Glutamatergic neuron (in vitro differentiated cells): ENCODE measurements at places on chromosomes 3 and 15. TPM values are rescaled to one million over a fixed set of nuclear protein-coding genes. Genes with fewer than 3 reads are reported as not detected.

GRCh38 chr3:87307805-87308204, 31.4 kb upstream of the POU1F1 start:
- no peak overlapping the region for H3K4me3 ChIP-seq
- no peaks in the 10 kb centered on the region for H3K4me1 ChIP-seq
- DNase-seq = no peak
- no peaks in the 10 kb centered on the region for H3K36me3 ChIP-seq
- no peaks in the 10 kb centered on the region for H3K27me3 ChIP-seq

DNA sequence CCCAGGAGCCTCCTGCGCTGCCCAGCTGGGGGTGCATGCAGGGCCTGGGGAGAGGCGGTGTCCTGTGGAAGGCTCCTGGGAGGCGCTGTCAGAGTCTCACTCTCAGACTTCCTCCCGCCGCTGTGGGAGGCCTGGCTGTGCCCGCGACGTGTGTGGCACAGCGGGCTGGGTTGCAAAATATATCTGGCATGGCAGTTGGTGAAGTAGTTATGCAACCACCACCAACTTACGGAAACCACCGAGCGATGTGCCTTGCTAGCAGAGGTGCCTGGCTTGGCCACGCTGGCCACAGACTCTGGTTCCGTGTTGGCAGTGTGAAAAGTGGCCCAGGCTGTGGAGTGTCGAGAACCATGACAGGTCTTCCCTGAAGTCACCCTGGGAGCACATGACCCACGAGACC, 30.6 kb upstream of the GATA2 start:
- DNase-seq = no peak
- H3K4me1 ChIP-seq = no peaks in the 10 kb centered on the region

DNA sequence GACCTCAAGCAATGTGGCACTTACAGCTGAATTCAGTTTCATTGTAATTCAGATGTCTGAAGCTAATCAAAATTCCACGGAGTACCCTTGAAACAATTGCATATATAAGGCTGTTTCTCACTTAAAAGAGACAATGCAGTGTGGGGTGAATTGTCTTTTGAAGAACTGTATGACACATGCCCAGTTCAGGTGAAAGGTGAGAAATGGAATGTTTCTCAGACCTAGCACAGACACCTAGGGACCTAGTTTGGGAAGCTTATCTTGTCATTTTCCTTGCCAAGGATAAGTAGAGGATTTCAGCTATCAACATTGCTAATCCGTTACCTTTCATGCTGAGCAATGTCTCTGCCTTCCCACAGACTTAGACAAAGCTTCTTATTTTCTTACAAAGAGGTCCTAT, 36.3 kb downstream of the MBNL1 start:
- no peak for DNase-seq
- H3K27me3 ChIP-seq = no peaks in the 10 kb centered on the region
- no peak overlapping the region for H3K4me3 ChIP-seq
- no peak overlapping the region for H3K27ac ChIP-seq
- no peaks in the 10 kb centered on the region for H3K36me3 ChIP-seq

DNA sequence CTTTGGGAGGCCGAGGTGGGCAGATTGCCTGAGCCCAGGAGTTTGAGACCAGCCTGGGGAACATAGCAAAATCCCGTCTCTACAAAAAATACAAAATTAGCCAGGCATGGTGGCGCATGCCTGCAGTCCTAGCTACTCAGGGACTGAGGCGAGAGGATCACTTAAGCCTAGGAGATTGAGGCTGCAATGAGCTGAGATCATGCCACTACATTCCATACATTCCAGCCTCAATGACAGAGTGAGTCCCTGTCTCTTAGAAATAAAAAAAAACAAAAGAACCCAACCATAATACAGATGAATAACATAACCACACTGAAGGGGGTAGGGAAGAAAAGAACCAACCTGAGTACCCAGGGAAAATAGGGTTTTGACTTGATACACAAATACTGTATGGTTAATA, 19.7 kb upstream of the CGNL1 start:
- H3K27ac ChIP-seq = no peak overlapping the region
- no peak for DNase-seq
- H3K27me3 ChIP-seq = no peaks in the 10 kb centered on the region
- H3K4me1 ChIP-seq = no peaks in the 10 kb centered on the region
- H3K4me3 ChIP-seq = no peak overlapping the region

DNA sequence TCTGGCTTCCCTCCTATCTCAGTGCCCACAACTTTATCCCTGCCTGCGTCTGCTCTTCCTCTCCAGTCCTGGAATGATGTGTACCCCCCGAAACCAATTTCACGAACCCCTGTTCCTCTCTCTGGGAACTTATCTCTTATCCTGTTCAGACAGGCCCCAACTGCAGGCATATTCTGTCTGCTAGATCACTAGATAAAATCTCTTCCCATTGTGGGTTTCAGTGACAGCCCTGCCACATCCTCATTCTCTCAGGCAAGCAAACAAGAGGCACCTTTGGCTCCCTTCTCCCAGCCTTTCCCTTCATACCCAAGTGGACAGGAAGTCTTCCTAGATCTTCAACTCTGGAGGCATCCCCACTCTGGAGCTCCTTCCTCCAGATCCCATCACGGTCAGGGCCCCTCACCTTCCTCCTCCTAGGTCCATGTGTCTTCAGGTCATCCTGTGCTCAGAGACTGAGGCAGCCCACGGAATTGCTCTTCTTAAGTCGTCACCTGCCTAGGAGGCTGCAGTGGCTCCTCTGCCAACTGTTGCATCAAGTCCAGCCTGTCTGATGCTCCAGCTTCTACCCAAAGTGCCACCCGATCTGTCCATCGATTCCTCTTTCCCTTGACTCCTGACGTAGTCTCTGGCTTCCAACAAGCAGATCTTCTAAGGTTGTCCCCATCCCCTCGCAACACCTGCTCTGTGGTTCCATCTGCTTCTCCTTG, 190.8 kb downstream of the SLCO3A1 start:
- peaks cover 2% of the 10 kb centered on the region for H3K4me1 ChIP-seq
- no peak overlapping the region for H3K4me3 ChIP-seq
- DNase-seq = no peak
- H3K27ac ChIP-seq = no peak overlapping the region

DNA sequence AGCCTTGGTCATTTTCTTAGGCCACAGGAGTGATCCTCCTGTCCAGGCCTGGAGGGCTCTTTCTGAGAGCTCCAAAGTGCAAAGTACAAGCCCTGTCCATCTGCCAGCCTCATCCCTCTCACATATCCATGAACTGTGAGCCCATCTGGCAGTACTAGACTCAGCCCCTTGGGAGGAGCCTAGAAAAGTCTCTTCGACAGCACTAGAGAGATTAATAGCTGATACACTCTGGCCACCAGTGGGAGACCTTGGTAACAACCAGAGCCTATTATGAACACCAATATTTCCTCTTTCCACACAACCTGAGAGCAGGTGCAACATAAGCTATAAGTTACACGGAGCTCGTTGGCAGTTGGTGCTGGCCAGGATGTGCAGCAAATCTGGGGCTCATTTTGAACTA, 59.5 kb upstream of the DCLK3 start:
- DNase-seq = peak; percentile 64
- H3K4me3 ChIP-seq = peak overlapping the region; percentile 30
- H3K27ac ChIP-seq = peak overlapping the region; percentile 82
- peaks cover 7% of the 10 kb centered on the region for H3K36me3 ChIP-seq
- H3K4me1 ChIP-seq = peaks cover 50% of the 10 kb centered on the region
- peaks cover 5% of the 10 kb centered on the region for H3K27me3 ChIP-seq

- no peak for DNase-seq
- peak overlapping the region; percentile 30 for H3K4me3 ChIP-seq
- H3K27ac ChIP-seq = peak overlapping the region; percentile 75
- H3K4me1 ChIP-seq = peaks cover 19% of the 10 kb centered on the region
Measured at GRCh38 chr15:91150502-91151160, 50.6 kb downstream of the SV2B start.

- no peaks in the 10 kb centered on the region for H3K36me3 ChIP-seq
- H3K4me3 ChIP-seq = no peak overlapping the region
- DNase-seq = no peak
- peaks cover 25% of the 10 kb centered on the region for H3K4me1 ChIP-seq
- no peaks in the 10 kb centered on the region for H3K27me3 ChIP-seq
Measured at GRCh38 chr3:107206945-107207344, 170.3 kb upstream of the CCDC54 start.

- no peak overlapping the region for H3K4me3 ChIP-seq
- H3K27ac ChIP-seq = no peak overlapping the region
- H3K27me3 ChIP-seq = no peaks in the 10 kb centered on the region
- no peak for DNase-seq
Measured at GRCh38 chr15:68499620-68500312, 67.8 kb upstream of the ITGA11 start.

DNA sequence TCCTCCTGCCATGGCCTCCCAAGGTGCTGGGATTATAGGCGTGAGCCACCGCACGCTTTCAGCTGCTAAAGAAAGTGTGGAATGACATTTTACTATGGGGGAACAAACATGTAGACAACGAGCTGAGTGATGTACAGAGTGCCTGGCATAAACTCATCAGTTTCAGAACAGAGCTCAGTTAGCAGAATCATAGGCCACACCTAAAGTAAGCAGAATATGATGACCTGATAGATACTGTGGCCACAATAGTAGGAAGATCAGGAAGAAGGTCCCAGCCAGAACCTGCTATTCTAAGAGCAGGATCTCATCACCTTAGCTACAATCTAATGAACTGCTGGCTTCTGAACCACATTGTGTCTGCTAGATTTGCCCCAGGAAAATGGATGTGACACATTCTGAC, 158.3 kb downstream of the TPRG1 start:
- H3K36me3 ChIP-seq = no peaks in the 10 kb centered on the region
- no peak for DNase-seq
- H3K4me1 ChIP-seq = no peaks in the 10 kb centered on the region
- no peak overlapping the region for H3K4me3 ChIP-seq
- H3K27ac ChIP-seq = no peak overlapping the region
- peaks cover 1% of the 10 kb centered on the region for H3K27me3 ChIP-seq

DNA sequence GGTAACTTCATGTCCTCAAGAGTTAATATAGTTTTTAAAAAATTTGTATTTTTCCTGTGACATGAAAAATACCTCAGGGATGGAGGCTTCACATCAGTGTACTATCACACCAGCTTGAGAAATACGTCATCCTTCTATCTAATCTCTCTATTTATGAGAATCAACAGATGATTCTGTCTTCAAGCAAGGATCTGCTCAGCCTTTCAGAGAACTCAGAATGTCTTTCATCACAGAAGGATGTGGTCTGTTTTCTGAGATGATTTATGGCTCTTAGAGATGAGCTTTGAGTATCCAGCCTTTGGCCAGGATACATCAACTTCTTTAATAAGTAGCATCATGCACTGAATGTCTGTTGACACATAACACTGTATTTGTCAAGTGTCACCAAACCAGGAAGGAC, 193.9 kb downstream of the DTWD1 start:
- H3K4me1 ChIP-seq = no peaks in the 10 kb centered on the region
- H3K27ac ChIP-seq = no peak overlapping the region
- no peak for DNase-seq
- H3K36me3 ChIP-seq = no peaks in the 10 kb centered on the region
- no peak overlapping the region for H3K4me3 ChIP-seq

DNA sequence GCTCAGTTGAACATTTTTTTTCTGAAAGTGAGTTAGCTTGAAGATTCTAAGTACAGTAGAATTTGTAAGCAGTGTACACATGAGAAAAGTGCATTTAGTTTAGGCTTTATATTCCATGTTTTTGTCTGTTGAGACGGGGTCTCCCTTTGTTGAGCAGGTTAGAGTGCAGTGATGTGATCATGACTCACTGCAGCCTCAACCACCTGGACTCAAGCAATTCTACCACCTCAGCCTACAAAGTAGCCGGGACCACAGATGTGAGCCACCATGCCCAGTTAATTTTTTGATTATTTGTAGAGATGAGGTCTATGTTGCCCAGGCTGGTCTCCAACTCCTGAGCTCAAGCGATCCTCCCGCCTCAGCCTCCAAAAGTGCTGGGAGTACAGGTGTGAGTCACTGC, 5.3 kb upstream of the CSNK1G1 start:
- no peaks in the 10 kb centered on the region for H3K36me3 ChIP-seq
- no peak for DNase-seq
- no peaks in the 10 kb centered on the region for H3K27me3 ChIP-seq
- H3K27ac ChIP-seq = no peak overlapping the region

GRCh38 chr3:39275052-39275451, 4.8 kb downstream of the CX3CR1 start:
- no peaks in the 10 kb centered on the region for H3K36me3 ChIP-seq
- no peaks in the 10 kb centered on the region for H3K4me1 ChIP-seq
- peaks cover 2% of the 10 kb centered on the region for H3K27me3 ChIP-seq
- no peak overlapping the region for H3K27ac ChIP-seq

DNA sequence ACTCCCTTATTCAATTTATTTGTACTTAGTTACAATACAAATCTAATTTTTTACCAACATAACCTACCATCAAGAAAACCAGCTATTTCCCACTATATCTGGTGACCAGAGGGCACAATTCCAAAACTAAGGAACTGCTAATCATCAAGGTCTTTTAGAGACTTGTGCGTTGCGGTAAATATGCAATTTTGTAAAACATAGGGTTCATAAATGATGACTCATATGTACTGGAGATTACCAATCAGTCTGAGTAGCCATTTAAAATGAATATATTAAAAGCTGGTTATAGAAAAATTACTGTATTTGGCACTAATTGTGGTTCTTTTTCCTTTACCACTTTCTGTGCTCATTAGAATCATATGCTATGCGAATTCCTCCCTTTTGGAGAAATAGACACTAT, 859.6 kb downstream of the ROBO1 start:
- H3K4me3 ChIP-seq = peak overlapping the region; percentile 54
- peaks cover 58% of the 10 kb centered on the region for H3K4me1 ChIP-seq
- H3K27me3 ChIP-seq = no peaks in the 10 kb centered on the region
- H3K27ac ChIP-seq = peak overlapping the region; percentile 70

DNA sequence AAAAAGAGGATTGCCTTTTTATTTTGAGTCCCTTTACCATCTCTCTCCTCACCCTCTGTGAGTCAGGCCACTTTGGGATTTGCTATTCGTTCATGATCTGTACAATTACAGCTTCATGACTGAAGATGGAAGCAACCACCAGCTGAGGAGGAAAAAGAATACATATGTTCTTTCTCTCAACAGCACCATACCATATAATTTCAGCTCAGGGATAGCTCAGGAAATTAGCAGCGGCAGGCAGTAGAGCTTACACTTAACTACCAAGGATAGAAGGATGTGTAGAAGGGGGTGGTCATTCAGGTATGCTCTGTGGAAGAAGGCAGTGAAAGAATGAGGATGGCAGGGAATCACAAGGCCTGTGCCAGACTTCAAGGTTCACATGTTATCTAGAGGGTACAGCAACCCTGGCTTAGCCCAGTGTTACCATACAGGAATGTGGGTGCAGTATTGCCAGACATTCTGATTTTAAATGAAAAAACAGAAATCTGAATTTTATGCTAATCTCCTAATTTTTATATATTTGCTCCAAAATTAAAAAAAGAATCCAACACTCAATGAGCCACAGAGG, 17.9 kb downstream of the PLS1 start:
- no peak overlapping the region for H3K4me3 ChIP-seq
- H3K36me3 ChIP-seq = no peaks in the 10 kb centered on the region
- no peak for DNase-seq
- peaks cover 8% of the 10 kb centered on the region for H3K4me1 ChIP-seq

Gene IQCH
- total RNA-seq = 4.5 TPM

Gene GP9
- total RNA-seq = not detected

Gene APOD
- not detected for total RNA-seq

Gene FOXB1
- total RNA-seq = not detected

Gene ALPK3
- 6.8 TPM for total RNA-seq

Gene LRRIQ4
- total RNA-seq = 0.29 TPM

Gene FGF7
- 0.07 TPM for total RNA-seq

Gene UBE2Q2
- total RNA-seq = 33.6 TPM

Gene PTX3
- 2.4 TPM for total RNA-seq
